ENCODE measurements at places on chromosomes 1 and 21.

DNA sequence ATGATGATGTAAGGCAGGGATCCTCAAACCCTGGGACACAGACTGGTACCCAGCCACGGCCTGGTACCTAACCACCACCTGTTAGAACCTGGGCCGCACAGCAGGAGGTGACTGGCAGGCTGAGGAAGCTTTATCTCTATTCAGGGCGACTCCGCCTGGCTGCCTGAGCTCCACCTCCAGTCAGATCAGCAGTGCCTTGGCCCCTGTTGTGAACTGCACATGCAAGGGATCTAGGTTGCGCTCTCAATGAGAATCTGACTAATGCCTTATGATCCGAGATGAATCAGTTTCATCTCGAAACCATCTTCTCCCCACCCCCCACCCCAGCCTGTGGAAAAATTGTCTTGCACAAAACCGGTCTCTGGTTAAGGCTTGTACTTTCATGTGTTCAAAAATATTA is 4.2 kb downstream of the RNPC3 start:
- DNase-seq, result no peak

- DNase-seq, result no peak
Observed at GRCh38 chr21:36762642-36763041, 63.7 kb downstream of the SIM2 start.

DNA sequence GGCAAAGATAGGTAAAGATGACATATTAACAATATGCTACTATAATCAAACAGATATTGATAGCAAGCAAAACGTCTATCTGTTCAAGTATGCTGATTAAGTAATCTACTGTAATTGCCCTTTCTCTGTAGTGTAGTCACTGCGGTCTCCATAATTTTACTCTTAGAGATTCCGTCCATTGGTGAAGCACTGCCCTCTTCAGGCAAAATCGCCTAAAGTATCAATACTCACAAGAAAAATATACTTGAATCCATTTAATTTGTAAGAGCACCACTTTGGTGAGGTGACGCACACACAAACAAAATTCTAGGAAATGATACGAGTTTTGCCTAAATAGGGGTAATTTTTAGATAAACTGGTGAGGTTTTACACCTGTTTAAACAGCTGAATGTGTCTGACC is 434.6 kb upstream of the CHRM3 start:
- DNase-seq, result peak; percentile 21

DNA sequence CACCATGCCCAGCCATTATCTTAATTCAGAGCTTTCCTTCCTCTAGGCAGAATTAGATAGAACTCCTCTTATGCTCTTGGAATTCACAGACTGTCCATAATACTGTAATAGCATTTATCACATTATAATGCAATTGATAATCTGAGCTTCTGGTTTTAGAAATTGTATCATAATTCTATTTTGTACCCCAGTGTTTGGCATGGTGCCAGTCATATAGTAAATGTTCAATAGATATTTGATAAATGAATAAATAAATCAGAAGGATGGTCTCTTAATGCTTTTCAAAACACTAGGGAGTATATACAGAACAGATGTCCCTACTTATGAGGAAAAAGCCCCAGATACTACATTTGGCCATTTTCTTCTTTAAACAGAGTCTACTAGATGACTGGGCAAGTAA is 119.3 kb upstream of the BMP8A start:
- no peak for DNase-seq

GRCh38 chr1:186761358-186761757 is 67.4 kb upstream of the PLA2G4A start:
- no peak for DNase-seq

GRCh38 chr21:38277501-38278131 is 20.8 kb downstream of the KCNJ15 start:
- no peak for DNase-seq
